Fibroblast of the aortic adventitia (primary cell): ENCODE measurements at places on chromosomes 1 and 21.

DNA sequence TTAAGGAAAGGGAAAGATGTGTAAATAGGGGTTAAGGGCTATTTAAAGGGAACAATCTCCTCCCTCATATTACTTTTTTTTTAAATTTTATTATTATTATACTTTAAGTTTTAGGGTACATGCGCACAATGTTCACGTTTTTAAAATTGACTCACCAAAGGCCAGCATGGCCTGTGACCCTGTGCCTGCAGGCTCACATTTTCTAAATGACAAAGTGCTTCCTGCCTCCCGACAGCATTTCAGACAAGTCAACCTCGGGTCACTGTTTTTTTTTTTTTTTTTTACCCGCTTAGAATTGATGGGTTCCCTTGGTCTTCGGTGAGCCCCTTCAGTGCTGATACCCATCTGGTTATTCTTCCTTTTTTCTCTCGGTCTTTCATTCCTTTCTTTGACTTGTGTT, 70.4 kb upstream of the SCAF4 start:
- DNase-seq = no peak

- DNase-seq = no peak
These were observed 8.3 kb downstream of the ACTRT2 start for GRCh38 chr1:3029481-3029961.

DNA sequence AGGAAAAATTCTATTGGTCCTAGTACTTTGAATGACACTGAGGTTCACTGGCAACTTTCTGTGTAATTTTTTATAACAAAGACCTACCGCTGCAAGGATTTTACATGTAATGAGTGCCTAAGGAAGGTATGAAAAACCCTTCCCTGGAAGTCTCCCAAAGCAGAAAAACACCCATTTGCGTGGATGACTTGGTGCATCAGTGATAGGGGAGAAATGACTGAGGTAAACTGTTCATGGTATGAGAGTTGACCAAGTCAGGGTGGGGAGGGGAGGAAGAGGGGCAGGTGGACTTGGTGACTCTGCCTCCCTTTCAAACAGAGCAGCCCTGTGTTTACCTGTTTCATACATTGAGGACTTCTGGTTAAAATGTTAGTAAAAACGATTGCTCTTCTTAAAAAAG, 78.8 kb upstream of the IPO9 start:
- DNase-seq = peak; percentile 60

GRCh38 chr1:193593147-193593885, 406.9 kb upstream of the B3GALT2 start:
- no peak for DNase-seq

DNA sequence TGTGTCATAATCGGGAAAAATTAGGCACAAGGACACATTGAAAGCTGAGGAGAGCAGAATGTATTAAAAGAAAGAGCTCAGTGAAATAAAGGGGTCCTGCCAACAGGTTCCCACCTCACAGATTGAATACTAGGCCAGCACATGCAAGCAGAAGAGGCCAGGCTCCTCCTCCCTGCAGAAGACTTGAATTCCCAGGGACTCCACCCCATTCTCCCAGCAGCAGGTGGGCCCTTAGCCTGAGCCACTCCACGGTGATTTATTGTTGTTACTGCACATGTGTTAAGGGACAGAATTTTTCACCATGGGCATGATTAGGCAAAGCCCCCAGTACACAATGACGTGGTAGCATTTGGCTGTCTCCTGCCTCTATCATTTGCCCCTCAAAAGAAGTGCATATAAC, 1844.7 kb downstream of the NCAM2 start:
- no peak for DNase-seq

- DNase-seq = peak; percentile 37
These were observed 15.4 kb upstream of the OTUD3 start for GRCh38 chr1:19866758-19867157.

DNA sequence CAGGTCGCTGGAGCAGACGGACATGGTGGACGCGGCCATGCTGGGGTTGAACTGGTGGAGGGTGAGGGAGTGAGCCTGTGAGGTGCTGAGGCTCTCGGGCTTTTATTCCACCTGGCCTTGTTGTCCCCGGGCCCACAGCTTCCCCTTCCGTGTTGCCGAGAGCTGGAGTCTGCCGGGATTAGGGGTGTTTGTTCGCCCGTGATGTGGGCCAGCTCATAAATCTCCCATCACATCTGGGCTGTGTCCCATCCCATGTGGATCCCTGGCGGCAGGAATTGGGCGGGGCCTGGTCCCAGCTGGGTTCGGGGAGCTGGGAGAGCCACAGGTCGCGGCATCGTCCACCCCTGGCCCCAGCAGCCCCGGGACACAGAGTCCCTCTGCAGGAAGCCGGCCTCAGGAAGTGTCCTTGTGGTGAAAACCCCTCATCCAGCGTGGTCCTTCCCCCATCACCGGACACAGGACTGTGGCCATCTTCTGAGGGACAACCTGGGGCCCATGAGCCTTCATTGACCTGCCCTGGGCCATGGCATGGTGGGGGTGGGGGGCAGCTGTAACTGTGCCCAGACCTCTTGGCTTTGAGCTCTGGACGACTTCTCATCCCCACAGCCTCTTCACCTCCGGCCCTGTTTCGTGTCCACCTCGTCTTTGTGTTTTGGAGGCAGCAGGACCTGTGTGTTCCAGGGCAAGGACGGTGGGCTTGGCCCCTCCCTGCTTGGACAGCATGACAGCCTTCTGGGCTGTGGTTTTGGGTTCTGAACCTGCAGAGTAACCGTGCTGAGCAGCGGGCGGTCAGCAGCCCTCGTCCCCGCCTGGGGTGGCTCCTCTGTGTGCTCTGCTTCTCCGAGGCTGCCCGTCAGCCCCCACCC, at the start of gene KRTAP10-6:
Gene KRTAP10-6, minus strand, starts transcription at position 60 of the 866 bp plus-strand sequence. Its CDS starts 21 bp downstream, at position 39.
- DNase-seq = no peak

- DNase-seq = no peak
These were observed 3.0 kb downstream of the TIMM17A start for GRCh38 chr1:201958348-201958747.
